Motor neuron (in vitro differentiated cells): ENCODE measurements at places on chromosomes 16 and 17.

DNA sequence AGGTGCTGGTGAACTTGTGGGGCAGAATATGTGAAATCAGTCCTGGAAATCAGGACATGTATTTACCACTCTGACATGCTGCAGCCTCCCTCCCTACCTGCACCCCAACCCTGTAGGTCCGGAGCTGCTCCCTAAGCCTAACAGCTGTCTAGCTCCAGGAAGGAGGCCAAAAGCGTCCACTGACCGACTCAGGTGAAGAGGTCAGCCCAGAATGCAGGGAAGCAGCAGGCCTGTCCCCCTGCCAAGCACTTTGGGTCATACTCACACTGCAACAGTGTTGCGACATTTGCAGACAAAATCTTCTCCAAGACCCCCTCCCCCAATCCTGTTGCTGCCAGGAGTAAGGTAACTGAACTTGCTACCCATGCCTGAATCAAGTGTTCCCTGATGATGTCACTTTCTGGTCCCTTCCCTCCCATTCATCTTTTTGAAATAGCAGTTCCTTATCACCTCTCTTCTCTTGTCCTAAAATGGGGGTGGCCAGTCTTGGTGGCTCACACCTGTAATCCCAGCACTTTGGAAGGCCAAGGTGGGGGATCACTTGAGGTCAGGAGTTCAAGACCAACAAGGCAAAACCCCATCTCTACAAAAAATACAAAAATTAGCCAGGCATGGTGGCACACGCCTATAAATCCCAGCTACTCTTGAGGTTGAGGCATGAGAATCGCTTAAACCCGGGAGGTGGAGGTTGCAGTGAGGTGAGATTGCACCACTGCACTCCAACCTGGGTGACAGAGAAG lies 1.3 kb upstream of the ACLY start:
- no peak for ATAC-seq

- peak; percentile 78 for ATAC-seq
Measured at GRCh38 chr17:61461967-61462718, 9.9 kb downstream of the TBX4 start.

DNA sequence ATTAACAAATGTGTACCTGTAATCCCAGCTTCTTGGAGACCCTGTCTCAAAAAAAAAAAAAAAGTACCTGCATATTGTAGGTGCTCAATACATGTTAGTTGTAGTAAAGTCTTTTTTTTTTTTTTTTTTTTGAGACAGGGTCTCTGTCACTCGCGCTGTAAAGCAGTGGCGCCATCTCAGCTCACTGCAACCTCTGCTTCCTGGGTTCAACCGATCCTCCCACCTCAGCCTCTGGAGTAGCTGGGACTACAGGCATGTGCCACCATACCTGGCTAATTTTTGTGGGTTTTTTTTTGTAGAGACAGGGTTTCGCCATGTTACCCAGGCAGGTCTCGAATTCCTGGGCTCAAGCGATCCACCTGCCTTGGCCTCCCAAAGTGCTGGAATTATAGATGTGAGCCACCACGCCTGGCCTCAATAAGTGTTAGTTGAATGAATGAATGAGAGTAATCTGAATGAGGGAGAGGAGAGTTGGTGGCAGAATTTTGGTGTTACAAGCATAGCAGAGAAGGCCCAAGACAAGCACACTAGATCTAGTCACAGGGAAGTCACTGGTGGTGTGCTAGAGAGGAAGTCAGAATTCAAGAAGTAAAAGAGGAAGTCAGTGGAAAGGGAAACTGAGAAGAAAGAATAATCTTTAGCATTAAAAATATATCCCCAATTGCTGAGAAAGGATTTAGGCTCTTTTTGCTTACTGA lies 9.4 kb upstream of the MYL4 start:
- ATAC-seq: no peak

DNA sequence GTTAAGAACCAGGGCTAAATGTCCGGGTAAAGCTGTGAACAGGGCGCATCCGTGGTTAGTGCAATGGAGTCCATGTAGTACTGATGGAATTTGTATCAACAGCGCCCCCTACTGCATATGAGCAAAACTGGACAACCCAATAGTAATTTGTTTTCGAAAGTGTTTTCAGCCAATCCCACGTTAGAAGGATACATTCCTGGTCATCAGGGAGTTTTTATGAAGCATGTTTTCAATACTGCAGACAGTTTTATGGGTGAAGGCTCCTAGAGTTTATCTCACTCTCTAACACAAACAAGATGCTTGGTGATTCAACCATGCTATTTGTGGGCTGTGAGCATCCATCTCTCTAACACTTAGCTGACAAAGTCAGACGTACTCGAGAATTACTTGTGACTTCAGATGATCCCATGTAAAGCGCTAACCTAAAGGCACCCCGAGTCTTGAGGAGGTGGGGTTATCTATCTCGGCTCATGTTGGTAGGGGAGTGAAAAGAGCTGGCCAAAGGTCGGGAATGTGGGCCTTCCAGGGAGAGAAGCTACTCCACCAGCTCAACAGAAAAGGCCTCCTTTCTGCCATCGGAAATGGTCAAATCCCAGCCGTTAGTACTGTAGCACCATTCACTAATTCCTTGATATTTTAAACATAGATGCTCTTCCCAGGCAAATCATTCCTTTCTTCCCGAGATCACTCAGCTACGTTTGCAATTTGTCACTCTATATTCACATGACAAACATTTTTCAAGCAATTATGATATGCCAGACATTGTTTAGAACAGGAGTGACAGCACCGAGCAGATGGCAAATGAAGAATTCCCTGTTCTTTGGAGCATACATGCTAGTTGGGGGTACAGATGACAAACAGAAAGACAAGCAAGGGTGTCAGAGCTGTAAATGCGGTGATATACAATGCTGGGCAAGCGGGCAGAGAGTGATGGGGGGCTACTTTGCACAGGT lies 46.9 kb upstream of the HNF1B start:
- peak; percentile 13 for ATAC-seq

DNA sequence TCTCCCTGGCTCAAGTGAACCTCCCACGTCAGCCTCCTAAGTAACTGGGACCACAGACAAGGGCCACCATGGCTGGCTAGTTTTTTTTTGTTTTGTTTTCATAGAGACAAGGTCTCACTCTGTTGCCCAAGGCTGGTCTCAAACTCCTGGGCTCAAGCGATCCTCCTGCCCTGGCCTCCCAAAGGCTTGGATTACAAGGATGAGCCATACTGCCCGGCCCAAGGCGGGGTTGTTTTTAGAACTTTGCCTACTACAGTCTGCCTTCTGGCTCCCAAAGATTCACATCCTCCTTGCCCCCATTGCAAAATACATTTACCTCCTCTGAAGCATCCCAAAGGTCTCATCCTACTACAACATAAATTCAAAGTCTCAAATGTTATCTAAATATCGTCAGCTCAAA lies 49.5 kb upstream of the PHOSPHO1 start:
- no peak for ATAC-seq

- ATAC-seq: peak; percentile 57
Measured at GRCh38 chr17:82358465-82359350, at the start of gene TEX19. TSS of gene TEX19 (plus strand) at chr17:82359247. CDS start at chr17:82362151, 2,904 bp downstream.

GRCh38 chr16:81601601-81602255 lies 157.1 kb downstream of the CMIP start:
- no peak for ATAC-seq

DNA sequence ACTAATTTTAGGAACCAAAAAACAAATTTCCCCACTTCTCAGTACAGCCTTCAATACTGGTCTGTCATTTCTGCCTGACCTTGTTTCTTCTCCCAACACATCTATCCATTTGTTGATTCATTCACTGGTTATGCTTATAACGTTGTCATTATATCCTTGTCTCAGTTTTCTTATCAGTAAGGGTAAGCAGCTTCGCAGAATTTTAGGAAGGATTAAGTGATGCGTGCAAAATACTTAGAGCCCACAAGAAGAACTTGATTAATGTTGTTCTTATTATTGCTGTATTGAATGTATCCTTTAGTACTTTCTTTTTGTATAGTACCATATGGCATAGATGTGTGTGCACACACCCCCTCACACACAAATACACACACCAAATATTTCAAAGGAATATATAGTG lies 403.5 kb upstream of the HSBP1 start:
- no peak for ATAC-seq

DNA sequence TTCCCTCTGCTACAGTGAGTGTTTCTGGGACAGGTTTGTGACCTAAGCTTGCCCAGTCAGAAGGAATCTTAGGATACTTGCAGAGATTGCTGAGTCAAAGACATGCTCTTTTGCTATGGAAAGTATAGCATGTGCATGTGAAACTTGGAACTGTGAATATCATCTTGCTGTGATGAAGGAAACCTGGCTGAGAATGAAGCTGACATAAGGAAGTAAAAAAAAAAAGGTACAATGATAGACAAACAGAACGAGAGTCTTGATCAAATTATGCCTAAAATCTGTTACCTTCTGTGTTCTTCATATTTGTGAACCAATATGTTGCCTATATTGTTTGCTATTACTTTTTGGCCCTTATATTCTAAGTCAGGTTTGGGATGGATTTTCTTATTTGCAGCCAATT lies 525.7 kb downstream of the NPIPA7 start:
- no peak for ATAC-seq

DNA sequence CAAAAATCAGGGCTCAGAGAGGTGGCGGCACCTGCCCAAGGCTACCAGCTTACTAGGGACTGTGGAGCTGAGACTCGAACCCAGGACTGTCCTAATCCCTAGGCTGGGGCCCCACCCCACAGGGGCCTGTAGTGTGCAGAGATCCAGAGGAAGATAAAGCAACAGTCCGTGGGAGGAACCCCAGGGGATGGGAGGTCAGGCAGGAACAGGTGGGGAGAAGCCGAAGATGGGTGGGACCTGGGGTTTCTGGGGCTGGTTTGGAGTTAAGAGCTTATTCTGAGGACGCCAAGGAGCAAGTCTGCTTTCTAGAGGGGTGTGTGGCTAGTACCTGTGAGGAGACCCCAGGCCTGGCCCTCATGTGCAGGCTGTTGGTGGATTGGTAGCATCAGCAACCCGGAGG lies 14.9 kb downstream of the C16orf74 start:
- ATAC-seq: no peak

GRCh38 chr17:45222289-45222995 lies 757 bp downstream of the FMNL1 start:
- ATAC-seq: peak; percentile 4

DNA sequence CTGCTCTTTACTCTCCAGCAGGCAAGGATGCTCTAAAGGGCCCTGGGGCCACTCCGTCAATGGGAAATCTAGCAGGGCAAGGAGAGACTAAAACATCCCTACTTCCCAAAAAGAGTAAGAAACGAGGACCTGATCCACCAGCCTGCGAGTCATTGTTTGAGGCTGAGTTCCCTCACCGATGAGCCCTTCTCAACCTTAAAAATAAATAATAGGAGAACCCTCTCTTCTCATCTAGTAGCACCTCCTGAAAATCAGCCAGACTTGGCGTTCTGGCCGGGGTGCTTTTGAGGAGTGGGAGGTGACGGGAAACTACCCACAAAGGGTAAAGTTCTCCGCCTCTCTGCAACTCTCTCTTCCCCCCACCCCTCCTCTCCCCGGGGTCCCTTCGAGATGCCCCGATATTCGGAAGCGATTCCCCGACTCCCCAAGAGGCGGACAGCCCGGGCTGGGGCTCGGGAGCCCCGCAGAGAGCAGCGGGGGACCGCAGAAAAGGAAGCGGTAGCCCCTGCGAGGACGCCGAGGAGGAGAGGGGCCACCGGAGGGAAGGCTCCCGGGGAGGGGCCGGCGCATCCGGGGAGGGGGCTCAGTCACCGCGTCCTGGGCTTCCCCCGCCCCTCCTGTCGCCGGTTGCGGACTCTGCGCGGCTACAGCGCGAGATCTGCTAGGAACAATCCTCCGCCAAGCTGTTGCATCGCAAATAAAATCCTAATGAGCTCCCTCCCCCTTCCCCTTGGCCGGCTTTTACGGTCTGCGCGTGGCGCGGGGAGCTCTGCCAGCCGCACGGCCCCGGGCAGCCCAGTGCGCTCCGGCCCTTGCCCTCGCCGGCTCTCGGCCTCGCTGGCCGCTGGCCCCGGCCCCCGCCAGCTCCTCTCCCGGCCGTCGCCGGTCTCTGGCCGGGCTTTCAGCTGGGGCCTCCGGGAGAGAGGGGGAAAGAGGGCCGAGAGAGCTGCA lies 1.3 kb downstream of the HOXB9 start:
- ATAC-seq: no peak

- ATAC-seq: no peak
Measured at GRCh38 chr17:45951941-45952340, 47.1 kb upstream of the STH start.

DNA sequence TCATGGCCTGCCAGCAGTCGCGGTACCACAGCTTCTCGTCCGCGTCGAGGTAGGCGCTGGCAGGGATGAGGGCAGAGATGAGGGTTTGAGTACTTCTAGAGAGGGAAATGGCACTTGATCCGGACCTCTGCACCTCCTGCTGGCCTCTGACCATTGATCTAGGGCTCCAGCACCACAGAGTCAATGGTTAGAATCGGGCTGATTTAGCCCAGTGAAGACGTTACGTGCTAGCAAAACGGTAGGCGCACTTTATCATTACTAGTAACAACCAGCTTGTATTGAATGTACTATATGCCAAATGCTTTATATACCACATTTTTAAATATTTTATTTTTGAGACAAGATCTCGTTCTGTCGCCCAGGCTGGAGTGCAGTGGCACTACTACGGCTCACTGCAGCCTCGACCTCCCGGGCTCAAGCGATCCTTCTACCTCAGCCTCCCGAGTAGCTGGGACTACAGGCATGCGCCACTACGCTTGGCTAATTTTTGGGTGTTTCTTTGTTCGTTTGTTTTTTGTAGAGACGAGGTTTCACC lies 526 bp downstream of the TSNAXIP1 start:
- ATAC-seq: no peak

DNA sequence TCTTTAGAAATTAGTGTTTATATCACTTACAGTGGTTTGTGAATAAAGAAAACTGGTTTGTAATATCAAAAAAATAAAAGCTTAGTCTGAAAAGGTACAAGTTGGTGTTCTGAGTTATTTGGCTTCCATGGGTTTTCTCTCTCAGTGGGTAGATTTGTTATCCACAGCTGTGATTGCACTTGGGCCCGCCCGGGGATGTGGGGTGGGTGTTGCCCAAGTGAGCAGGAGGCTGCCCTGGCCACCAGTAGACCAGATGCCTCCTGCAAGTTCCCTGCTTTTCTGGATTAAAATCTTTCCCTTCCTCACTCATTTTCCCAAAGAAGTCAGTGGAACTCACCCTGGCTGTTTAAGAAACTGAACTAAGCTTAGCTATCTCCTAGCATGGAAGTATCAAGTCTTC lies 380.6 kb downstream of the RBFOX1 start:
- ATAC-seq: no peak

- peak; percentile 53 for ATAC-seq
Measured at GRCh38 chr17:4899341-4900230, at the start of gene C17orf107. TSS of gene C17orf107 (plus strand) at chr17:4899536. CDS start at chr17:4899763, 227 bp downstream.

- no peak for ATAC-seq
Measured at GRCh38 chr17:62929320-62929719, 36.7 kb upstream of the TANC2 start.

- ATAC-seq: peak; percentile 92
Measured at GRCh38 chr17:34076743-34077631, 178.1 kb upstream of the CCL2 start.

- no peak for ATAC-seq
Measured at GRCh38 chr17:79022507-79022991, 1.4 kb upstream of the C1QTNF1 start.

GRCh38 chr16:55454861-55455260 lies 24.1 kb upstream of the MMP2 start:
- ATAC-seq: no peak

GRCh38 chr17:40912486-40913210 lies 24.8 kb downstream of the KRT23 start:
- no peak for ATAC-seq

GRCh38 chr17:49016775-49017463 lies 19.7 kb downstream of the IGF2BP1 start:
- ATAC-seq: peak; percentile 32

GRCh38 chr17:59521465-59522126 lies 43.8 kb upstream of the DHX40 start:
- ATAC-seq: peak; percentile 72

- ATAC-seq: no peak
Measured at GRCh38 chr16:50280932-50281331, 14.6 kb downstream of the ADCY7 start.
